ENCODE measurements at places on chromosomes 4 and X.

- DNase-seq, result no peak
Observed at GRCh38 chr4:99687120-99687519, 29.5 kb upstream of the C4orf54 start.

GRCh38 chr4:173317004-173317403, 17.2 kb downstream of the HMGB2 start:
- DNase-seq, result no peak

DNA sequence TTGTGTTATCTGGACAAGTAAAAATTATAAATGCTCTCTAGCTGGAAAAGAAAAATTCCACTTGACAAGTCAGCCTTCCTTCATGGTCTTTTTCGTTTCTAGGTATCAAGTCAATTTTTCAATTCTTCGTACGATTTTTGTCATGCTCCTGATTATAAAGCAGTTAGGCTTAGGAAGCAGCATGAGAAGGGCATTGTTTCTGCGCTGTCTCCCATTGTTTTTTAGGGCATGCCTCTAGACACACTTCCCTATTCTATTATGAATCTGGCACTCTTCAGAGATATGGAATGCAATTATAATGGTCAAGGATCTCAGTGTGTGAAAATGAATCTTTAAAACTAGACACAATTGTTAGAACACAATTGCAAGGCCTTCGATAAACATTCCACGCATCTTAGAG, 164.1 kb upstream of the FAT1 start:
- DNase-seq, result no peak

- DNase-seq, result no peak
Observed at GRCh38 chrX:9267415-9267814, 197.4 kb upstream of the TBL1X start.

GRCh38 chrX:153539171-153539978, 21.9 kb downstream of the ATP2B3 start:
- DNase-seq, result peak; percentile 65
